ENCODE measurements at places on chromosomes 13 and 19. TPM values are rescaled to one million over a fixed set of nuclear protein-coding genes. Genes with fewer than 3 reads are reported as not detected.

RAVER1 gene
- total RNA-seq: 30.0 TPM

GPR32 gene
- total RNA-seq: not detected

FXYD1 gene
- not detected for total RNA-seq

ZNF568 gene
- total RNA-seq: 1.4 TPM

ZNF878 gene
- not detected for total RNA-seq

ALKBH6 gene
- 24.6 TPM for total RNA-seq

IL11 gene
- 100 TPM for total RNA-seq

CBARP gene
- 4.0 TPM for total RNA-seq

NCR1 gene
- total RNA-seq: not detected

Measured in A549 treated with DMSO at 1 μM for 4 hours (cell line).